ENCODE measurements at places on chromosomes 1 and 21.

DNA sequence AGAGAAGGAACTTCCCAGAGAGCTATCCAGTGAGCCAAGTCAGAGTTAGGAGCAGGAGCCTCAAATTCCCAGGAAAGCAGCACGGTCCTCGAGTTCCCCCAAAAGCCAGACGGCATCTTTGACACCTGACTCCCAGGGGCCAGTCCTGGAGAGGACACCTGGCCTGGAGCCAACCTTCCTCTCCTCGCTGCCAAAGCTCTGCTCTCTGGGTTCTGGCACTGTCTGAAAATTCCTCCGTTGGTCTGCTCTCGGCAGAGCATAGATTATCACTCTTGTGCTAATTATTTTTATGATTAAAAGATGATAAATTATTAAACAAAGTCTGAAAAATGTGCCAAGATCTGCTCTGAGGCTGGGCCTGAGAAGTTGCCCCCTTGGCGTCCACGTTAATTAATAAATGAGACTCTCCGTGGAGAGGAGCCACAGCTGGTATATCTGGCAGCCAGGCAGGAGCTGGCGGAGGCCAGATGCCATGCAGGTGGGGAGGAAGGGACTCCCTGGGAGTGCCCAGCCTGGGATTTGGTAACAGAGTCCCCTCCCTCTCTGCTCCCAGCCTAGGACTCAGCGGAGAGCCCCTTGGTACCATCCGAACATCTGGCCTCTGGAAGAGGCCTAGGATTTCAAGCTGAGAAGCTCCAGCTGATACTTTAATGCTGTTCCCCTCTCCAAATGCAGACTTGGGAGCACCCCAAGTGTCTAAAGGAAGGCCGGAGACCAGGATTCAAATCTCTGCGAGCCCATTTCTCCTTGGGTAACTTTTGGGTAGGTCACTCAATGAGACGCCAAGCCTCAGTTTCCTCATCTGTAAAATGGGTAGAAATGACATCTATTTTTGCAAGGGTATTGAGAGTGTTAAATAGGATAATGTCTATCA lies 163.7 kb upstream of the POU3F1 start:
- no peak for DNase-seq

DNA sequence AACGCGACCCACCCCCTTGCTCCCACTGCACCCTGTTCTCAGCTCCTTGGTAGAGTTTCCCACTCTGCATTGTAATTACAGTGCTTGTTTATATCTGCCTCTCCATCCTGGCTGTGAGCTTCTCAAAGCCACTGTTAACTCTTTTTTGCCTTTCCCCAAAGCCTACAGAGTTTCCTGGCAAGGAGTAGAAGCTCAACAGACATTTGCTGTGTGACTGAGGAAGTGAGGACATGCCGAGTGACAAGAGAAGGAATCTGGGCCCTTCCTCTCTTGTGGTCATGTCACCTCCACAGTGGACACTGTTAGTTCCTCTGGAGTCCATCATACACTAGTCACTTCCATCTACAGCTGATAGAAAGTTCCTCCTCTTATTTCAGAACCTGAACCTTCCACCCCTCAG lies 6.1 kb upstream of the IGSF8 start:
- no peak for DNase-seq

DNA sequence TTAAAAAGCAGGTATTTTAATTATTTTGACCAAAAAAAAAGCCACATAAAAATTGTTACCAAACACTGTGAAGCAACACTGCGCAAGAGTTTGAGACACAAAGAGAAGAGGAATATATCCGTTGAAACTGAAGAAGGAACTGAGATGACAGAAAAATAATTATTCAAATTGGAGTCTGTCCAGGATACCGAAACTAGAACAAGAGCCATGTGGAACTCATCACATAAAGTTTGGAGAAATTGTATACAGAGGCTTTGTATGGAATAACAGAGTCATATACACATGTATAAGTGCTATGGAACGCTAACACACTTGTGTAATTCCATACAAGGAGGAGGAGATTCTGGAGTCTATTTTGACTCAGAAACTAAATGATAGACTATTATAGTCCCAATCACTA lies 675.1 kb upstream of the ADGRL2 start:
- DNase-seq, result no peak

GRCh38 chr1:172658871-172659453 lies at the start of gene FASLG:
Gene FASLG (plus strand): TSS chr1:172659103. CDS start chr1:172659202, 99 bp downstream.
- DNase-seq, result no peak

DNA sequence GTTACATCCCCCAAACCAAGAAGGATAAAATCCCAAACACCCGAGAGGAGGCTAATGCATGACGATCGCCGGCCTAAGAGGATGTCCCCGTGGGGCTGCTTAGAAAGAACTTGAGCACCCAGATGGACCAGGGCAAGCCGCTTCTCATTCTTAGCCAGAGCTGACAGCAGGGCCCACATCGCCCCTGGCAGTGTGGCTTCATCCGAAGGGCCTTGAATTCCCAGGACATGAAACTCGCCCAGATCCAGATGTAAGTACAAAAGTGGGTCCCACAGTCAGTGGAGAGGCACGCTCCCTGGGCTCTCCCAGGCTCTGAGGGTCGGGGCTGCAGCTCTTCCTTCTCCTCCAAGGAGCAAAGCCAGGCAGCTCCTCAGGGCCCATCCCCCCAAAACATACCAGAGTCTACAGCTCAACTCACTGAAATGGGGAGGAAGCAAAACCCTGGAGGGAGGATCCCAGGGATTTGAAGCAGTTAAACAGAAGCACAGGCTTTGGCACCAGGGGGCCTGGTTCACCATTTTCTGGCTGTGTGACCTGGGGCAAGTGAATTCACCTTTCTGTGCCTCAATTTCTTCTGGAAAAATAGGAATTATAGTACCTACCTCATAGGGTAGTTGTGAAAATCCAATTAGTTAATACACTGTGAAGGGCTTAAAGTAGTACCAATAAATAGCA lies 85.6 kb downstream of the MAN1C1 start:
- DNase-seq, result no peak

GRCh38 chr1:225944951-225945350 lies 3.9 kb upstream of the LEFTY2 start:
- peak; percentile 63 for DNase-seq

- DNase-seq, result no peak
Observed at GRCh38 chr1:201281573-201281972, 1.7 kb upstream of the PKP1 start.

DNA sequence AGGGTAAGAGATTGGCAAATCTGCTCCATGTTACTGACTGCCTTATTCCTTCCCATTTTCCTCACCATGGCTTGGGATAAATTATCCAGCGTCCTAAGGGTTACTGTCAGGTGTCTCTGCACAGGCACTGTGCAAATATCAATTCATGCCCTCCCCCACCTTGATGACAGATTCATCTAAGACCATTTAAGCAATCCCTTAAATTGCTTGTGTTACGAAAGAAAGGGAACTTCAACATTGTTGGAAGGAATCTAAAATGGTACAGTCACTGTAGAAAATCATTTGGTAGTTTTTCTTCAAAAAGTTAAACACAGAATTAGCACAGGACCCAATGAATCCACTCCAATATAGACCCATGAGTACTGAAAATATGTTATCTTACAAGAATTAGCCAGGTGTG lies 17.6 kb upstream of the MTARC2 start:
- no peak for DNase-seq

DNA sequence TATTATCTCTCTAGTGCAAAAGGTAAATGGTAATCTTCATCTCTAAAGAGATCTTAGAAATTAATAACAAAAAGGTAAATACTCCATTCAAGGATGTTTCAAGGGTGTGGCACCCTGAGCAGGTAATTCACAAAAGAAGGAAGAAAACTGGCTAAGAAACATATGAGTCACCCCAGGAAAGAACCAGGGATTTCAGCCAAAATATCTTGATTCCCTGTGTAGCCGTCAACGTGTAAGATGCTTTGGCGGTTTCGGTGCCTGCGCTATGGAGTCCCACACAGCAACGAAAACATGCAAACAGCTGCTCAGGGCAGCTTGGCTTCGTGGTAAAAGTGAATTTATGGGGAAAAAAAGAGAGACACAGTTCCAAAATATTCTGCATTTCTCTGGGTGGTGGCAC lies 3.7 kb downstream of the ITGB2 start:
- DNase-seq, result no peak

DNA sequence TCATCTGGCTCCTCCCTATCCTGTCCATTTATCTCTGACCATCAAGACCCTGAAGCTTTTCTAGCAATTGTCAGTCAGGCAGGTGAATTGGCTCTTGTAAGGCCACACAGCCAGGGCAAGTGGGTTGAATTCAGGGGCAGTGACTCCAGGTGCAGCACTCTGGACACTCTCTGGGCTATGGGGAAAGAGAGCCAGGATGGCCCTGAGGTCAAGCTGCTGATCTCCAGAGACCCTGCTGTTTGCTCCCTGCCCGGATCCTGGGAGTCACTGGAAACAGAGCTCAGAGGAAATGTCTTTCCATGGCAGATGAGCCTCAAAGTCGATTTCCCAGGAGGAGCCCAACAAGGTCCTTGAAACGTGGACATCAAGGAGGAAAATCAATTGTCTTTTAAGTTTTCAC lies 184.4 kb downstream of the C1orf94 start:
- no peak for DNase-seq

DNA sequence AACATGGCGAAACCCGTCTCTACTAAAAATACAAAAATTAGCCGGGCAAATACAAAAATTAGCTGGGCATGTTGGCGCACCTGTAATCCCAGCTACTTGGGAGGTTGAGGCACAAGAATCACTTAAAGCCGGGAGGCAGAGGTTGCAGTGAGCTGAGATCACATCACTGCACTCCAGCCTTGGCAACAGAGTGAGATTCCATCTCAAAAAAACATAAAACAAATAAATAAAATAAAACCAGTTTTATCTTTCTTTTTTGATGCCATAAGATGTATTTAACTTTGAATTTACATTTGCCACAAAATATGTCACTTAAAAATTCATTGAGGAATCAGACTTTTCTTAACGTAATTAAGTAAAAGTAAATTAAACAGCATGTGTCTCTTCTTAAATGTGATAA lies 113.3 kb upstream of the ERRFI1 start:
- no peak for DNase-seq

GRCh38 chr21:42195378-42196031 lies 23.4 kb upstream of the ABCG1 start:
- DNase-seq, result no peak

DNA sequence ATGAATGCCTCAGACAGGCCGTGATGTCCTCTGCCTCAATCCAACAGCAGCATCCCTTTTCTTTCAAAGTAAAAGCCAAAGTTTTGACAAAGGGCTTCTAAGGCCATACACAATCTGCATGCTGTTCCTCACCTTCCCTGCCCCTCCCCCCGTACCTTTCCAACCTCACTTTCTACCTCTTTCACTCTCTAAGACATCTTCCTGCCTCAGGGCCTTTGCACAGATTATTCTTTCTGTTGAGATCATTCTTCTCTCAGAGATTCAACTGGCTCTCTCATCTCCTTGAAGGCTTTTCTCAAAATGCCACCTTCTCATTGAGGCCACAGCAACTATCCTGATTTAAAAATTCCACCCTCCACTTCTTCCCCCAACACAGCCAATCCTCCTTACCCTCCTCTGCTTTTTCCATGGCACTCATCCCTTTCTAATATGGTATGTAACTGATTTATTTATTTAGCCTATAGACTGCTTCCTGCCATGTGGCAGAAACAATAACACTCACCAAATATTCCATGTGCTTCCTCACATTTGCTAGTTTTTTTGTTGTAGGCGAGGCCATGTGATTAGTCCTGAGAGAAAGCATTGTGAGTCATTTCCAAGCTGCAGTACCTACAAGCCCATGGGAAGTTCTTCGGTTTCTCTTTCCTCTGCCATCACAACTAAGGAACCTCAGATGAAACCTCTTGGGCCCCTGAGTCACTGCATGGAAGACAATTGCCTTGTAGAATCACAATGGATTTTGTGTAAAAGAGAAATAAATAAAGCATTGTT lies 58.7 kb upstream of the GADD45A start:
- no peak for DNase-seq

GRCh38 chr1:231808990-231809389 lies 182.4 kb downstream of the DISC1 start:
- DNase-seq, result no peak

GRCh38 chr1:178418284-178418955 lies 78.3 kb downstream of the CLEC20A start:
- DNase-seq, result no peak

DNA sequence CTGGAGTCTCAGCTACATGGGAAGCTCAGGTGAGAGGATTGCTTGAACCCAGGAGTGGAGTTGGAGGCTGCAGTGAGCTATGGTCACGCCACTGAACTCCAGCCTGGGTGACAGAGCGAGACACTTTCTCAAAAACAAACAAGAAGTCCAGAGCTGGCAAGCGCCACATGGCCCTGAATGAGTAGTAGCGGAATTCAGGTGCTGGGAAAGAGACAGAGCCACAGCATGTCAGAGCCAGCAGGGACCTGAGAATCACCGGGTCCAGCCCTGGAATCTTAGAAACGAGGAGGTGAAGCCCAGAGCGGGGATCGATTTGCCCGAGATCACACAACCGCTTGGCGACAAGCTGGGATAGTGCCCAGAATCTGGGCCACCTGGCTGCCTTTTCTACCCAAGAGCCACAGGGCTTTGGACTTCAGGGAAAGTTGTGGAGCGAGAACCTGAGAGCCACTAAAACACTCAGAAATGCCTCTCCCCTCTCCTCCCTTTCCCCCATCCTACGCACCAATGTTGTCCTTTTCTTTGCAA lies 9.8 kb downstream of the ARL8A start:
- no peak for DNase-seq

- no peak for DNase-seq
Observed at GRCh38 chr1:230463760-230464159, 37.6 kb upstream of the PGBD5 start.

DNA sequence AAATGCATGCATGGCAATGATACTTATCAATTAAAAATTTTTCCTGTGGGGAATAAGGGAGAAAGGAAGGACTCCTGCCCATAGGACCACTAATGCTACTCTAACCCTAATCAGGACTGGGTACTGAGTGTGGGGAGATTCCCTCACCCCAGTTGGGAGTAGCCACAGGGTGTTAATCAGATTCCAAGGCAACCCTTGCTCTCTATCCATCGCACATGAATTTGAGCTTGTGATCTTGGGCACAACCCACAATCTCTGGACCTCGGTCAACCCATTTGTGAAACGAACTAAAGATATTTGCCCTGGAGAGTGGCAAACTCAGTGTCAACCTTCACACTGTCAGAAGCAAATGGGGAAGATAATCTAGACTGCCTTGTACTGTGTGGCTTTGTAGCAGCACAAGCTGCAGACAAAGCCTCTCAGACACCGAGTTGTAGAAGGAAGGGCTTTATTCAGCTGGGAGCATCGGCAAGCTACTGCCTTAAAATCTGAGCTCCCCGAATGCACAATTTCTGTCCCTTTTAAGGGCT lies 69.5 kb downstream of the SERINC2 start:
- no peak for DNase-seq

DNA sequence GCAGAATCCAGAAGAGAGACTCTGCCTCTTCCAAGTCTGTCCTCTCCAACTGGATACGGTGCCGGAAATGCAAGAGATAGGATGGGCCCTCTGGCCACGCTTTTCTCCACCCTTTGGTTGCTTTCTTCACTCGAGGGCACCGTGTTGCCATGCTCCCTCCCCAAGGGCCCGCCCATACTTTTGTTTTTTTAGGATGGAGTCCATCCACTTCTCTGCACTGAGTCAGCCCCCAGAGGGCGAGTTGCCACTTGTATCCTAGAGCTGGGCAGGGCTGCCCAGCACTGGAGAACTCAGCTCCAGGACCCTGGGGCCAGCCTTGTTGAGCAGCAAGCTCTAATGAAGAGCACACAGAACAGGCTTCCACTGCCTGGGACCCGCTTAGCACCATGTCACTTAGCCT lies 25.5 kb downstream of the IFNGR2 start:
- no peak for DNase-seq
